ENCODE measurements at places on chromosomes 16 and 17.

DNA sequence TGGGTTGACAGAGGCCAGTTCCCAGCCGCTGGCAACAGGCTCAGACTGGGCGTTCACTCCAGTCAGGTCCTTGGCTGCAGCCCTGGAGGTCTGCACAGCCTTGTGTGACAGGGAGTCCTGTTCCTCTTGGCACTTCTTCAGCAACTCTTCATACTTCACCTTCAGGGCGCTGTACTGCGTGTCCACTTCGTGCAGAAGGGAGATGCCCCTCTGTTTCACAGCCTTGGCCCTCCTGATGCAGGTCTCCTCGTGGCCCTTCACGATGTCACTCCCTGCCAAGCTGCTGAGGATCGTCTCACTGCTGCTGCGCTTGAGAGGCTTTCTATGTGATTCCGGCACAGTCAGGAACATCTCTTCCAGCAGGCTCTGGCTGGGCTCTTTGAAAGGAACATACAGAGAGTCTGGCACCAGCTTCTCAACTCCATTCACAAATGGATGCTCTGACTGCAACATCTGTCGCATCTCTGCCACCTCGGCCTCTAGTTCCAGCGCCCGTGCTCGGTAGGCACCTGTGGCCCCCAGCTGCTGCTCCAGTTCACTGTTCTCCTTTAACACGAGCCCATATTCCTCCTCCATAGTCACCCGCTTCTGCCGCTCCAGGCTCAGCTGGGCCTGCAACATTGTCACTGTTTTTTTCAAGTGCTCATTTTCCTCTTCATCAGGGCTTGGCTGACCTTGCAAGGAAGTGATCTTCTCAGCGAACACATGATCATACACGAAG, 27.2 kb downstream of the CDR2 start:
- no peak for DNase-seq

DNA sequence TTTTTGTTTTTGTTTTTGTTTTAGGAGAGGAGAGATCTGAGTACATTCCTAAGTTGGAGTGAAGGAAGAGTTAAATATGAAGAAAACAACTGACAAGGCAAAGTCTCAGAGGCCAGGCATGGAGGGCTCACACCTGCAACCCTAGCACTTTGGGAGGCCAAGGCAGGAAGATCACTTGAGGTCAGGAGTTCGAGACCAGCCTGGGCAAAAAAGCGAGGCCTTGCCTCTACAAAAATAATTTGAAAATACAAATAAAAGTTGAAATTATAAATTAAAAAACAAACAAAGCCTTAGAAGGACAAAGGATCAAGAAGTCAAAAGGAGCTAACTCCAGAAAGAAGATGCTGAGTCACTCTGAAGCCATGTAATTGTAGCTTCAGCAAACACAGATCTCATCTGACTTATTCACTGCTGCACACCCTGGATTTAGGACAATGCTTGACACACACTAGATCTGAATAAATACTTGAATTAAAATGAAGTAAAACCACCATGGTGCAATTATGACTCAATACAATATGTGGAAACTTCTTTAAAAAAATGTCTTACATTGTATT, 9.1 kb downstream of the CEP20 start:
- no peak for DNase-seq

GRCh38 chr17:64648234-64648633, 13.9 kb downstream of the SMURF2 start:
- no peak for DNase-seq

- DNase-seq = no peak
Observed at GRCh38 chr16:4733747-4734062, 366 bp downstream of the ANKS3 start.

Data from stimulated activated CD4-positive, alpha-beta T cell treated with anti-CD3 and anti-CD28 coated beads, Interleukin-1b, Interleukin-23, amount 100 ng/mL, for 1 hour (primary cell).